AG09309 (cell line): ENCODE measurements at places on chromosomes 16 and 17.

- peak; percentile 99 for DNase-seq
Observed at GRCh38 chr16:55499951-55500529, 8.8 kb upstream of the LPCAT2 start.

DNA sequence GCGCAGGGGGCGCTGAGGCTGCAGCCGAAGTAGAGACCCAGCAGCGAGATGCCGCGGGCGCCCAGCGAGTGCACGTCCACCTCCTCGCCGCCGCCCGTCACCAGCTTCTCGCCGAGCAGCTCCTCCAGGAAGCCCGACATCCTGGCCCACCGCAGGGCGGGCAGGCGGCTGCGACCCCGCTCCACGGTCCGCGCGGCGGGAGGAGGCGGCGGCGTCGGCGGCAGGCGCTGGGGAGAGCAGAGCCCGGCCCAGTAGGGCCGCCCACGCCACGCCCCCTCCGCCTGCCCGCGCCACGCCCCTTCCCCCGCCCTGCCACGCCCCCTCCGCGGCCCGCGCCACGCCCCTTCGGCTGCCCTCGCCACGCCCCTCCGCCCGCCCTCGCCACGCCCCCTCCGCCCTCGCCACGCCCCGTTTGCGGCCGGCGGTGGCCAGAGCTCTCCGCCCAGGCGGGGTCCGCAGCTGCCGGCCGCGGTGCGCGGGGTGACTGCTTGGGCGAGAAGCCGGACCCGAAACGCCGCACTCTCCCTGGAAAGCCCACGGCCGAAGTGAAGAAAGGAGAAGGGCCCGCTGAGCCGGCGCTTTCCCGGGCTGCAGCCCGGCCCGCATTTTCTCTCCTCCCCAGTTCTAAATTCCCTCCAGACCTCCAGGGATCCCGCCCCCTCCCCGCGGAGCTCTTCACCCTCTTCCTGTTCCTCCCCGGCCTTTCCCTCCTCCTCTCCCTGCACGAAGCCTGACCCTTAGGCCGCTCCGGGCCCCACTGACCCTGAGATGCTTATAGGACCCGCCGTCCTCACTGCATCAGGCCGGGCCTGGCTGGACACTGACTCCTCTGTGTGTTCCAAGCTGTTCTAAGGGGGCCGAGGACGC is at the start of gene NXN:
Gene NXN (minus strand): TSS at position 238 of the 867 bp plus-strand sequence.
- no peak for DNase-seq

DNA sequence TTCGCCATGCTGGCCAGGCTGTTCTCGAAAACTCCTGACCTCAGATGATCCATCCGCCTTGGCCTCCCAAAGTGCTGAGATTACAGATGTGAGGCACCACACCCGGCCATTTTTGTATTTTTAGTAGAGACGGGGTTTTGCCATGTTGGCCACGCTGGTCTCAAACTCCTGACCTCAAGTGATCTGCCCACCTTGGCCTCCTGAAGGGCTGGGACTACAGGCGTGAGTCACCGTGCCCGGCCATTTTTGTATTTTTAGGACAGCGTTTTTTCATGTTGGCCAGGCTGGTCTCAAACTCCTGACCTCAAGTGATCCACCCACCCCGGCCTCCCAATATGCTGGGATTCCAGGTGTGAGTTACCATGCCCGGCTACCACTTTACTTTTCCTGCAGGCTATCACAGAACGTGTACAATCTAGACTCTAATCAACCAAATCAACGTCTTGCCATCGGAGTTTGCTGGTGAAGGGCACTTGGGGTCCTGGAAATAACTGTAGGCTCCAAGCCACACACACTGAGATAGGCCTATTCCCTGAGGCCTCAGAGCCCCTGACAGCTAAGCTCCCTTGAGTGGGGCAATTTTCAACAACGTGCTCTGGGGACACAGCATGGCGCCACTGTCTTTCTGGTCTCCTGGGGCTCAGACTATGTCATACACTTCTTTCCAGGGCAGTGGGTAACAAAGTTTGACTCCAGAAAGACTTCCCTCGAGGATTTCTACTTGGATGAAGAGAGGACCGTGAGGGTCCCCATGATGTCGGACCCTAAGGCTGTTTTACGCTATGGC is 12.7 kb downstream of the SERPINF1 start:
- DNase-seq: no peak

DNA sequence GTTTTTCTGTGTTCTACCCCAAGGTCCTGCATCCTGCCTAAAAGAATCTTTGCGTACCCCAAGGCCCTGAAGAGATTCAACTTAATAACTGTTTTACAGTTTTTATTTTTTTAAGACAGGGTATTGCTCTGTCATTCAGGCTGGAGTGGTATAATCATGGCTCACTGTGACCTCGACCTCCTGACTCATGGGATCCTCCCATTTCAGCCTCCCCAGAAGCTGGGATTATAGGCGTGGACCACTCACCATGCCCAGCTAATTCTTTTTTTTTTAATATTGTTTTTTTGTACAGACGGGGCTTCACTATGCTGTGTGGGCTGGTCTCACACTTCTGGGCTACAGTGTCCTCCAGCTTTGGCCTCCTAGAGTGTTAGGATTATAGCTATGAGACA is 9.3 kb upstream of the FAAP100 start:
- no peak for DNase-seq

GRCh38 chr17:78716814-78717393 is 65.2 kb downstream of the CYTH1 start:
- DNase-seq: no peak

DNA sequence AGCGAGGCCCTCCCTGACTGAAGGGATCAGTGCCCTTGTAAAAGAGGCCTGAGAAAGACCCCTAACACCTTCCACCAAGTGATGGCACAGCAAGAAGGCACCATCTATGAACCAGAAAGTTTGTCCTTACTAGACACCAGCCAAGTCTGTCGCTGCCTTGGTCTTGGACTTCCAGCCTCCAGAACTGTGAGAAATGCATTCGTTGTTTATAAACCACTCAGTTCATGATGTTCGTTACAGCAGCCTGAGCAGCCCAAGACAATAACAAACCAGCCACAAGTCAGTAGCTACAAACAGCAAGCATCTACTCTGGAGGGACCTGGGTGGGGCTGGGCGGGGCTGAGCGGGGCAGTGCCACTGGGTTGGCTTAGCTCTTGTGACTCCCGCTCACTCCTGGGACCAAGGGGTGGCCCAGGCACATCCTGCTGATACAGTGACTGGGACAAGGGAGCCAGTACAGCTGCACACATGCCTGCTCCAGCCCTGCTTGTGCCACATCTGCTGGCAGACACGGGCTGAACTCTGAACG is 234.9 kb downstream of the IRF8 start:
- no peak for DNase-seq

- DNase-seq: no peak
Observed at GRCh38 chr16:860891-861290, 60.4 kb upstream of the GNG13 start.

DNA sequence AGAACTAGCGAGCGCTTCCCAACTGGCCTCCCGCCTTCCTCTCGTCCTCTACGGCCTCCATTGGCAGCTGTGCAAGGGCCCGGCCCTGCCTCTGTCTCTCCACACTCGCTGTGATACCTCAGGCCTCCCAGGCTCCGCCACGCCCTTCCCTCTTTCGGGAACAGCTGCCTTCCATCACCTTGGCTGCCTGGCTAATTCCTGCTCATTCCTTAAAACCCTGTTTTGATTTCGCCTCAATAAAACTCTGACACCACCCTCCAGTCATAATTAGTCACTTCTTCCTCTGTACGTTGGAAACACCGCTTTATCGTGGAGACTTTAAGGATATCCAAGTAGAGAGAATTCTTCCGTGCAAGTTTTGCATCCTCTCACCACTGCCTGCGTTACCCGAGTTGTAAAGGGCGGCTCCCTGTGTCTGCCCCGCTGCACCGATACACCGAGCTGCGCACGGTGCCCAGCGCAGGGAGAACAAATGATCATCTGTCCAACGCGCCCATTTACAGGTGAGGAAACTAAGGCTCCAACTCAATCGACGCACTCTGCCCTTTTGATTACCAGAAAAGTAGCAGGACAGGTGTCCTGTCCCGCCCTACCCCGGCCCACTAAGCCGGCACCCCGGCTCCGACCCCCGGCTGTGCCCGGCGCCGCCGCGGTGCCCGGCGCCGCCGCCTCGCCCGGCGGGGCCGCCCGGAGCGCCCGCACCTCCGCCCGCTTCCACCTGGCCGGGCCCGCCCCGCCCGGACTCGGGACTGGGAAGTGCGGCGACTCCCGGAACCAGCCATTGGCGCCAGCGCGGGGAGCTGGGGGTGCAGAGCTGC is 139.7 kb downstream of the SEC14L1 start:
- peak; percentile 47 for DNase-seq

DNA sequence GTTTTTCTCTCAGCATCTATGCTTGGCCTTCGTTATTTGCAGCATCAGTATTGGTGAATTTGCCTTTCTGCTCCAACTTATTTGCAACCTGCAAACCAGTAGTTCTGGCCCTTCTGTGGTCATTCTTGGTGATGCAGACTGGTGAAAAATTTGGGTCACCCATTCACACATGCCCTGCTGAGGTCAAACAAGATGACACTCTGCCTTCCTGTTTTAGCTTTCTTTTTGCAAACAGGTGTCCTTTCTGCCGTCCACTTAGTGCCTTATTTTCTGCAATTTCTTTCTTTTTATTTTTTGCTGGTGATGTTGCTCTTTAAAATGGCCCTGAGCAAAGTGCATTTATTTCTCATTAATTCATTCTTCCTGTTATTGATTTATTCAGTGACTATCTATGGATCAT is 31.3 kb downstream of the PLCG2 start:
- DNase-seq: no peak
